ENCODE measurements at places on chromosomes 16 and 17.

DNA sequence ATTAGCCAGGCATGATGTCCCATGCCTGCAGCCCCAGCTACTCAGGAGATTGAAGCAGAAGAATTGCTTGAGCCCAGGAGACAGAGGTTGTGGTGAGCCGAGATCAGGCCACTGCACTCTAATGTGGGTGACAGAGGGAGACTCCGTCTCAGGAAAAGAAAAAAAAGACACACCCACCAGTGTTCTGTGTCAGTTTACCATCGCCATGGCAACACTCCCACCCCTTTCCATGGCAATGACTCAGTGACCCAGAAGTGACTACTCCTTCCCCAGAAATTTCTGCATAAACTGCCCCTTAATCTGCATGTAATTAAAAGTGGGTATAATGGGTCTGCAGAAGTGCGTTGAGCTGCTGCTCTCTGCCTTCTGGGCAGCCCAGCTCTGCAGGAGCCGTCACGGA, 4.0 kb upstream of the ZC3H18 start:
- peak; percentile 58 for DNase-seq

- no peak for DNase-seq
Measured at GRCh38 chr16:11470676-11471415, 115.9 kb downstream of the LITAF start.

DNA sequence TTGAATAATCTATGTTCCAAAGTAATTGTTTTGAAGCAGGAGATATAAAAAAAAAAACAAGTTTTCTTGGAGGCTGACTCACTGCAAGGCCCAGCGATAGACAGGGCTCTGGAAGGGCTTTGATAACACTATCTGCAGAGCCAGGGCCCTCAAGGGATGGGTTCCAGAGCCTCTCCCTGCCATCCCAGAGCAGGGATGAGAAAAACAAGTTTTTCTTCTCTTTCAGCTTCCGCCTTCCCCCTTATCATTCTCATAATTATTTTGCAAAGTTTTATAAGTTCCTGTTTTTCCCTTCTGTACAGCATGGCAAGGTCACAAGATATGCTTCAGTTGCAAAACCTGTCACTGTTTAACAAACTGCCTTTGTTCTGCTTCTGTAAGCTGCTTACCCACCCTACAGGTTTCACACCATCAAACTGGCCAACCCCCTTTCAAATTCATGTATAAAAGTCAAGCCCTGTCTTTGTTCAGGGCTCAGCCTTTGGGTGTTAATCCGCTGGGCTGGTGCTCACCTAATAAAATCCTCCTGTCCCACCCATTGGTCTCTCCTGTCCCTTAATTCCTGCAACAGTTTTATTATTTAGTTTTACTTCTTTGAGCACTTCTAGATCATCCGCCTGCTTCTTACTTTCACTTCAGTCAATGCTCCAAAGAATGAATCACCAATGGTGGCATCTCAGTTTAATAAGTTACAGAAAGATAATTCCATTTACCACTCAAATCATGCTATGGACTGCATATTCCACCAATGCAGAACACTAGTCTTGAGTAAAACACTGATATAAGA, 5.6 kb upstream of the THUMPD1 start:
- DNase-seq = no peak

GRCh38 chr17:64146418-64147109, 16.6 kb upstream of the ERN1 start:
- no peak for DNase-seq

GRCh38 chr16:50371936-50372595, 3.3 kb upstream of the BRD7 start:
- DNase-seq = no peak

- DNase-seq = no peak
Measured at GRCh38 chr16:85213926-85214675, 101.8 kb upstream of the CIBAR2 start.

GRCh38 chr16:59635674-59636073, 901.6 kb upstream of the GOT2 start:
- DNase-seq = no peak

GRCh38 chr16:6114691-6115090, 1017.1 kb upstream of the EEF2KMT start:
- no peak for DNase-seq

- DNase-seq = peak; percentile 57
Measured at GRCh38 chr16:84277244-84277823, 17.3 kb upstream of the WFDC1 start.

DNA sequence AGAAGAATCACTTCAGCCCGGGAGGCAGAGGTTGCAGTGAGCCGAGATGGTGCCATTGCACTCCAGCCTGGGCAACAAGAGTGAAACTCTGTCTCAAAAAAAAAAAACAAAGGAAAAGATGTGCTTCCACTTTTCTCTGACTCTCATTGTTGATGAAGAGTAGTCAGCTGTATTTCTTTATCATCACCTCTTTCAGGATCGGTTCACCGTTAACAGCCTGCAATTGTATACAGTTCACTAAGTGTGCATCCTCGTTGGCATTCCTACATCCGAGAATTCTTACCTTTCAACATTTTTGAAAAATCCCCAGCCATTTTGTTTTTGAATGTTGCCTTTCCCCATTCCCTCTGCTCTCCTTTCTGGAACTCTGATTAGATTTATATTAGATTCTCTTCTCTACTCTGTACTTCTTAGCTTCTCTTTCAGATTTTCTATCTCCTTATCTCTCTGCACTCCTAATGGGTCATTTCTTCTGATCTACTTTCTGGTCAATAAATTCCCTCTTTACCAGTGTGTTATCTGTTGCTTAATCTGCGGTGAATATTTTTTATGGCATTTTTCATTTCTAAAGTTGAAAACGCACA, 26.9 kb upstream of the ZC3H18 start:
- no peak for DNase-seq

DNA sequence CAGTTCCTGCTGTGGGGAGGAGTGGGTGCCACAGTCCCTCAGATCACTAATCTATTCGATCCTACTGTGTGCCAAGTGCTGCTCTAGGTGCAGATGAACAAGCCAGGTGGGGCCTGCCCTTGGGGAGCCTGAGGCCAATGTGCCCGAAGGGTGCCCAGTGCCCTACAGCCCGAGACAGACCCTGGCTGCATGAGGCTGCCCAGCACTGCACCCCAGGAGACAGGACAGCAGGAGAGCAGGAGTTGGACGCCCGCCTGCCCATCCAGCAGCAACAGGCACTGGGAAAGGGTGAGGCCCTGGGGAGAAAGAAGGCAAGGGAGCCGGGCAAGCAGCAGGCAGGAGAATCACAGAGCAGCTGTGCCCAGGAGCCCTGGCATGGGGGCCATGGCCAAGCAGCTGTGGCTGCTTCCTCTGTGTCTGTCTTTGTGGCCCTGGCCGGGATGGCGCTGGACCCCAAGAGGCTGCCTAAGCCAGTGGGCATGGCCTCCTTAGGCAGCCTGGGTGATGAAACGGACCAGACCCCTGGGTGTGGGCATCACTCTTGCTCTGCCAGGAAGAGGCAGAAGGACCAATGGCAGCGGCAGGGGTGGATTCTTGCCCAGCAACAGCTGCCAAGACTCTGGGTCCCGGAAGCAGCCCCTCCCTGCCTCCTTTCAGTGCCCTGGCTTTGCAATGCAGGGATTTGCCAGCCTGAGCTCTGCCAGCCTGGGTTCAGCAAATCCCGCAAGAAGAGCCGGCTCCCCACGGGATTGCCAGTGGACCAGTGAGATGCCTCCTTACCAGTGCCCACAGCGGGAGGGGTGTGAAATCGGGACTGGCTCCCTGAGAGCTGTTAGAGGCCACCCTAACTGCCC, 179.6 kb upstream of the TNRC6C start:
- DNase-seq = no peak

DNA sequence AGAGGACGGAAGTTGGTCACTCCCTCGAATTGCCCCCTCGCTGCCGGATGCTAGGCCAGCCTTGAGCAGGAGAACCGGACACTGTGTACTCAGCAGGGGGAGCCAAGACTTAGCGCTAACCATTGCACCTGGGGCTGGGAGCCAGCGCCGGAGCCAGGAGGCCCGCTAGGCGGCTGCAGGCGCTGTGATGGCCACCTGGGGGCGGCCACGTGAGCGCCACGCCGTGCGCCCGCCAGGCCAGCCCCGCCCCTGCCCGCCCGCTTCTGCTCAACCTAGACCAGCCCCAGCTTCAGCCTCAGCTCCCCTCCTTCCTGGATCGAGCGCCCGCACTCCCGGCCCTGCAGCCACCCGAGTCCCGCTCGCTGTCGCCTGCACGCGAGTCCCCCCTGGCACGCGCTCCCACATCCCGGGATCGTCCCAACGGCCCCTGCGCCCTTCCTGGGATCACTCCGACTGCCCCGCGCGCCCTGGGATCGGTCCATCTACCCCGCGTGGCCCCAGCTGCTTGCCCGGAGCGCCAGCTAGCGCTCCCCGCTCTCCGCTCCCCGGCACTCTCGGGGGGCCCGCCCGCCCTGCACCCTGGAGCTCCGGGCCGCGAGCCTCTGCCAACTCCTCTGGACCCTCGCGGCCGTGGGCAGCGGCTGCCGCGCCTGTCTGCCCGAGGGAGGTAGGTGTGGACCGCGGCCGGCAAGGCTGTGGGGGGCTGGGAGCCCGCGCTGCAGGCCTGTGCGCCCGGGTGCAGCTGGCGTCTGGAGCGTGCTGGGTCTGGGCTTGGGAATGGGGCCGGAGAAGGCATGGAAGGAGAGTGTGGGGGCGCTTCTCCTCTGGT, at the start of gene EEF2K:
Gene EEF2K (plus strand): TSS at position 266 of the 829 bp plus-strand sequence. CDS start 19,452 bp downstream, outside the sequence.
- peak; percentile 75 for DNase-seq

DNA sequence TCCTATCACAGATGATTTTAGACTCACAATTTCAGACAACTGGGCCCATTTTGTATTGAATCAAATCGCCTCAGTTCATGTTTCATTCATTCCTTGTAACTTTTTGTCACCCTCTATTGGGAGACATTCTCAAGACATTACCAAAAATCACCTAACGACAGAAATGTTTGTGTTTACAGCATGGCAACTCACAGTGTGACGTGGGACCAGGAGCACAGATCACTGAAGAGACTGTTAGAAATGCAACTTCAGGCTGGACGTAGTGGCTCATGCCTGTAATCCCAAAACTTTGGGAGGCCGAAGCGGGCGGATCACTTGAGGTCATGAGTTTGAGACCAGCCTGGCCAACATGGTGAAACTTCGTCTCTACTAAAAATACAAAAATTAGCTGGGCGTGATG, 249.6 kb downstream of the NTN1 start:
- DNase-seq = no peak

DNA sequence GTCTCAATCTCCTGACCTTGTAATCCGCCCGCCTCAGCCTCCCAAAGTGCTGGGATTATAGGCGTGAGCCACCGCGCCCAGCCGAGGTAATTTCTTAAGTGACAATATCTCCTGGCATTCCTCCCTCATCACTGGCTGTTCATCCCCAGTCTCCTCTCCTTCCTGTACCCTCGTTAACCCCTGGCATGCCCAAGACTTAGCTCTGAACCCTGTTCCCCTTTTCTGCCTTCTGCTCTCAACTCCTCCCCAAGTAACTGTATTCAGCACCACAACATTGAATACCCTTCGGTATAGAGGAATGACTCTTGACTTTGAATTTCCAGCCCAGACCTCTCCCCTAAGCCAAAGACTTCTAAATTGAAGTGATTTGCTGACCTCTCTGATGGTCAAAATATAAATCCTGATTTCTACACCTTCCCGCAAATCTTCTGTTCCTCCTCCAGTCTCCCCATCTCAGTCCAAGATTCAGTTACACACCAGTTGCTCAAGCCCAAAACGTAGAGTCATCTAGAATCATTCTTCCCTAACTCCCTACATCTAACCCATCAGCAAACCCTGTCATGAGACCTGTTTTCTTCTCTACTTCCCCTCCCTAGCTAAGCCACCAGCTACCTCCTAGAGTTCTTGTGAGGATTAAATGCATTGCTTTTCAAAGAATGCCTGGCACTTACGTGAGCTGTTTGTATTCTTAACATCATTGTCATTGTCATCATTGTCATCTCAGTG, 14.8 kb downstream of the PMP22 start:
- no peak for DNase-seq

- no peak for DNase-seq
Measured at GRCh38 chr17:44438636-44439035, 49.2 kb upstream of the ITGA2B start.

GRCh38 chr16:89084411-89084810, 9.2 kb upstream of the ACSF3 start:
- no peak for DNase-seq

GRCh38 chr16:81158964-81159363, 62.8 kb upstream of the GCSH start:
- DNase-seq = no peak
